Hematopoietic multipotent progenitor cell treated with erythropoietin and hydrocortisone succinate and interleukin-3 and kit ligand, for 15 days (in vitro differentiated cells): ENCODE measurements at places on chromosomes 7 and 10.

DNA sequence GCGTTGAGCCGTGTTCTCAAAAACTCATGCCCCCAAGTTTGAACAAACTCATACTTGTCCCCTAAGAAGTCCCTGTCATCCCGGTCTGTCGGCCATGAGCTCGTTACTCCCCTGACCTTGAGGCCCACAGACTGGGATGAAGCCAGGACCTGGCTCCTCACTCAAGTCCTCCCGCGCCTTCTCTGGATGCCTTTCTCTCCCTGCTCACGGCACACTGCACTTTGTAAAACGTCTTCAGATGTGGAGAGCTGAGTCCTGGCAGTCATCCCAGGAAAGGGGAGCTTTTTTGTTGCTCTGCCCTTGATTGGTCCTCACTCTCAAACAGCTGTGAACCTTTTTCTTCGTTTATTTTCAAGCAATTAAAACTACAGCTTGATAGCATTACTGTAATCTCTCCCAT, 110.8 kb downstream of the JAZF1 start:
- no peak for DNase-seq

- no peak for DNase-seq
Measured at GRCh38 chr10:32995751-32996150, 37.7 kb upstream of the ITGB1 start.

DNA sequence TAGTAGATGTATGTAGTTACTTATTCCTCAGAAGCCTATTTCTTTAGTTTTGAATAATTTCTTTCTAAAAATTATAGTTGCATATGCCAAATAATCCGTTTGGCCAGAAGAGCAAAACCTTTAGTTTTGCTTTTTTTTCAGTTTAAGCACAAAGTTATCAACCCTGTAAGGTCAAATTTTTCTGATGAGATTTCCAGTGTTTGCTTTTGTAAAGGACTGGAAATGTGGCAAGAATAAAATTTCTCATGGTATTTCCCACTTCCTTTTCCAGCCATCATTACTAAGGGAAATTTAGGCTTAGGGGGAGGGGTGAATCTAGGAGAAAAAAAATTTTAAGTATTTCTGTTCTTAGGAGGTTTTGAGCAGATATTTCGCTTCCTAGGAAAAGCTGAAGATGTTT, 7.6 kb downstream of the CALD1 start:
- DNase-seq, result no peak

DNA sequence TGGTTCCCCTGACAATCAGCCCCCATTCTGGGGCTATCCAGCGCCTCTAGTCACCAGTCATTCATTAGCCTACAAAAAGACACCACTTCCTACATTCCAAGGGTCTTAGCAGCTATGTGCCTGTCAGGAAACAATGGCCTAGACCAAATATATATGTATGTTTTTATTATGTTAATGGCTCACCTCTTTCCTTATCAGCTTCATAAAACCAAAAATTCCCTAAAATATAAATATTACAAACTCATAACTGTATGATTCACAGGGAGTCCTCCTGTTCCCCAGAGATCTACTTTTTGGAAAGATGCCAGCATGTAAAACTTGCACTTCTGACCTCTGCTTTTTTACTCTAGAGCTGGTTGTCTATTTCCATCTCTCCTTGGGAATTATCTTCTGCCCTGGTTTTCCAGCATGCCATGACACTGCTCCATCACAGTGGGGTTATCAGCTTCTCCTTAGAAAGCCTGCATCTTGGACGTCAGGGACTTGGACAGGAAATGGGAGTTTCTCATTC, 79.2 kb downstream of the ABCA13 start:
- no peak for DNase-seq

DNA sequence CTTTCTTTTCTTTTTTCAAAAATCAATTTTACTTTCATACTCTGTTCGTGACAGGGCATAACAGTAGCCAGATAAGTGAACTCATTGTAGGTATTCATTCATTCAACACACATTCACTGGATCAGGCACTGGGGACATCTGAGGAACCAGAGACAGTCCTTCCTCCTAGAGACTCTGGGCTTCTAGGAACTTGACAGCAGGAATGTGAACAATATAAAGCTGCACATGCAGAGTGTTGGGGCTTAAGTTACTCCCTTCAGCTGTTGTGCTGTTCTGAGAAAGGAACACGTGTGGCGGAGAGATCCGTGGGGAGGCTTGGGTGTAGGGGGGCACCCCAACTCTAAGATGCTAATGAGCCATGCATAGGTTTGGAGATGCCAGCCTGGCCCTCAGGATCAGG, 120.4 kb downstream of the PKD1L1 start:
- no peak for DNase-seq

GRCh38 chr10:88190540-88191235, 327.3 kb downstream of the PTEN start:
- DNase-seq, result no peak

DNA sequence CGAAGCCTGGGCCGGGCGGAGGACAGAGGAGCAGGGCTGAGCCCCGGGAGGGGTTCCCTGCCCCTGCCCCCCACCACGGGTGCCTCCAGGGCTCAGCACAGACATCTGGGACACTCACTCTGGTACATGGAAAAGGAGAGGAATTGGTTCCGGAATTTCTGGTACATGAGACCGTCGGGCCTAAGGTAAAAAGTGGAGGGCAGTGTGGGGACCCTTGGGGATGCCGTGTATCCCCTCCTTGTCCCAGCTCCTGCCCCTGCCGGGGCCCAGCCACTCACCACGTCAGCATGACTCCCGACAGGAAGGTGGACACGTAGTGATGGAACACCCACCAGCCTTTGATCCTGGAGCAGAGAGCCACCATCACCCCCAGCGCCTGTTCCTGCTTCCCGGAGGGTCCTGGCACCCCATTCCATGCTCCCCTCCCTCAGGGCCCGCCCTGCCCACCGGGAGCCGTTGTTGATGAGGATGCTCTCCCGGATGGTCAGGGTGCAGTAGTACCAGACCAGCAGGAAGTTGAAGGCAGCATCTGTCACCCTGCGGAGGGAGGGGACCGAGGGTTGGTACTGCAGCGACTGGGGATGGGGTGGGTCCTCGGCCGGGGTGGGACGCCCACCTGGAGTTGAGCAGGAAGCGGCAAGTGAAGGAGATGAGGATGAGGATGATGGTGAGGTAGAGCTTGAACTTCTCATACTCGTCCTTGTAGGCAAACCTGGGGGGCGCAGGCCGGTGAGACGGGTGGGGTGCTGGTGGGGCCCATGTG, 6.4 kb downstream of the TMEM120A start:
- DNase-seq, result no peak

DNA sequence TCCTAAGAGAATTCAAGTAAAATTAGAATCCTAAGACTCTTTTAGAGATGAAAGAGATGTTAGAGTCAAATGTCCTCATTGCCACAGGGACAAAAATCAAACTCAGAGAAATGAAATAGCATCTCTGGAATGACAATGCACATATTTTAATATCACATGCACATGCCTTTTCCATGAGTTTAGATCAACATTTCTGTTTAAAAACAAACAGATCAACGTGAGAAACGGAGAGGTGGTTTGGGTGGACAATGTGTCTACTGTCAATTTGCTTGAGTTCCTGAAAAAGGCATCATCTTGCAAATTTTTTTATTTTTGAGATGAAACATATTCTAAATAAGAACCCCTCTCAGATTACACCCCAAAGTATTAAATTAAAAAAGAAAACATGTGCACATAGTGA, 130.0 kb downstream of the CHRM2 start:
- no peak for DNase-seq

GRCh38 chr7:127154101-127154500, 98.6 kb downstream of the GRM8 start:
- DNase-seq, result no peak

- DNase-seq, result no peak
Measured at GRCh38 chr10:119616882-119617570, 20.3 kb upstream of the TIAL1 start.

DNA sequence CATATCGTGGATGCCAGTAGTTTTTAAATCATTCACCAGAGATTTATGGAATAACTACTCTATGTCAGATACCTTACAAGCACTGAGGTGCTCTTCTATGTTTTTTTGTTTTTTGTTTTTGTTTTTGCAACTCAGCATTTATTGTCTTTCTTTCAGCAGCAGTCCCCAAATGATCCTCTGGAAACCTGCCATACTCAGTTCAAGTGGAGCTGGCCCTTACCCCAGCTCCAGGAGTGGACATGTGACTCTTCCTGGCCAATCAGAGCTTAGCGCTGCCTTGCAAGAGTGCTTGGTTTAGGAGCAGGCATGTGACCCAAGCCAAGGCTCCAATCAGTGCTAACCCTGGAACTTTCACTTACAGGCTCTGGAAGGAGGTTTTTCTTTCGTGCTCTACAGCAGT, 356.6 kb upstream of the ZMIZ1 start:
- DNase-seq, result no peak

DNA sequence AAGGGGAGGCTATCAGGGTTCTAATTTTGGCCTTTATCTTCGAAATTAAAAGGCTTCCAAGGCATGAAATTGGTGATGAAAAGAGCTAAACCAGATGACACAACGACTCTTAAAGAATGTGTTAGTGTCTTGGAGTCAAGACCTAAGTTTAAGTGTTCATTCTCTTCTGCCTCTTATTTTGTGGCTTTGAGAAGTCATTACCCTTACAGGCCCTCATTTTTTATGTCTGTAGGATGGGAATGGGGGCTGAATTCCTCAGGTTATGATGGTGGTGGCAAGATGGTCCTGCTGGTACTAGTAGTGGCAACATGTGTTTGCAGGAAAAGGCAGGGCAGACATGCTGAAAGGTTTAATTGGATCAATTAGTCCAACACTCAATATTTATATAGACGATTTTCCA, 15.4 kb downstream of the TAS2R60 start:
- no peak for DNase-seq

DNA sequence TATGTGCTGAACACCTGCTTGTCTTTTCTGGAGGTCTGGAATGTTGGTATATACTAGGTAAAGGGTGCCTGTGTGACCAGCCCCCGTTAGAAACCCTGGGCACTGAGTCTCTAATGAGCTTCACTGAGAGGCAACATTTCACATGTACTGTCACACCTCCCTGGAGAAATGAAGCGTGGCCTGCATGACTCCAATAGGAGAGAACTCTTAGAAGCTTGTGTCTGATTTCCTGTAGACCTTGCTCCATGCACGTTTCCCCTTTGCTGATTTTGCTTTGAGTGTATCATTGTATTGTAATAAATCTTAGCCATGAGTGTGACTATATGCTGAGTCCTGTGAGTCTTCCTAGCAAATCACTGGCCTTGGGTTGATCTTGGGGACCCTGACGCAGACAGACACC, 82.8 kb downstream of the PPP1R3C start:
- DNase-seq, result no peak

GRCh38 chr10:36636879-36637278, 488.5 kb upstream of the ANKRD30A start:
- DNase-seq, result no peak

DNA sequence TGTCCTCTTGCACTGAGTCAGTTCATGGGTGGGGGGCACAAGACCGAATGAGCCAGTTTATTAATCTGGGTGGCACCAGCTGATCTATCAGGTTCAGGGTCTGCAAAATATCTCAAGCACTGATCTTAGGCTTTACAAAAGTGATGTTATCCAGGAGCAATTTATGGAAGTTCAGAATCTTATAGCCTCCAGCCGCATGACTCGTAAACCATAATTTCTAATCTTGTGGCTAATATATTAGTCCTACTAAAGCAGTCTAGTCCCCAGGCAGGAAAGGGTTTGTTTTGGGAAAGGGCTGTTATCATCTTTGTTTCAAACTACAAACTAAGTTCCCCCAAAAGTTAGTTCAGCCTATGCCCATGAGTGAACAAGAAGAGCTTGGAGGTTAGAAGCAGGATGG, 33.9 kb downstream of the AKR1C8 start:
- no peak for DNase-seq
